PC-3 (cell line): ENCODE measurements at places on chromosomes 12 and 14. TPM values are rescaled to one million over a fixed set of nuclear protein-coding genes. Genes with fewer than 3 reads are reported as not detected.

The PSME2 gene
- 211 and 297 TPM in 2 replicates for total RNA-seq

- DNase-seq, result no peak
Measured at GRCh38 chr12:67649261-67649569, 670 bp downstream of the DYRK2 start.

The WASHC4 gene
- 38.2 and 46.9 TPM in 2 replicates for total RNA-seq

The ASIC1 gene
- 6.0 and 6.3 TPM in 2 replicates for total RNA-seq

GRCh38 chr14:98819132-98819866, 452.7 kb downstream of the BCL11B start:
- DNase-seq, result no peak

The TMEM233 gene
- not detected in 2 replicates for total RNA-seq

DNA sequence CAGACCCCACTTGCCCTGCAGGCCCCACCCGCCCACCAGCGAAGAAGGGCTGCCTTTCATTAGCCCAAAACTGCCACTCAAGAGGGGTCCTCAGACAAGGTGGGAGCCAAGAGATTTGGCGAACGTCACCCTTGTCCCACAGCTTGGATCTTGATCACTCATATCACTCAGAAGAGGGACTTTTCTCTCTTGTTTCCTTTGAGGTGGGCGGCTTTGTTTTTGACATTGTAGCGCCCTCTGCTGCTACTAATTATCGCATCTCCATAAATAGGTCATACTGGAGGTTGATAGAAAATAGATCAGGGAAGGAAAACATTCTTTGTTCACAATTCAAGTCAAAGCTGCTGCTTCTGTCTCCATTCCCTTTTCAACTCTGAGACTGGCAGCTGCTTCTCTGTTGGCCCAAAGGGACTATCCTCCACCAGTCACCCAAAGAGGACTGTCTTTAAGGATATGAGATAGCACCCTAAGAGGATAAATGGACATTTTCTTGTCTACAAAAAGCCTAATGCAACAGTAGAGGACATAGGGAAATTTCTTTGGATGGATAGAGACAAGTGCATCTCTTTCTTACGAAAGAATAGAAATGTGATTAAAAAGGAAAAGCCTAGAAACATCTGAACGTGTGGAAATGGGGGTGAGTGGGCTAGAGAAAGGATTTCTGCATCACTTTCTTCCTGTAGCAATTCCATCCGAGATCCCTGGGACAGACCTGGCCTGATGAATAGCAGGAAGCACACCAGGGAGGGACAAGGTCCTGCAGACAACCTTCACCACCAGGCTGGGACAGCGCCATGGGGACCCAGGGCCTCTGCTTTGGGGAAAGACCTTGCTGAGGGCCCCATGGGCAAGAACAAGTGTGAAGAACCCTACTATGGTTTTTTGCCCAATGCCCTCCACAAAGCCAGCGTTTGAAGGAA, 115.8 kb downstream of the DAD1 start:
- peak; percentile 72 for DNase-seq

DNA sequence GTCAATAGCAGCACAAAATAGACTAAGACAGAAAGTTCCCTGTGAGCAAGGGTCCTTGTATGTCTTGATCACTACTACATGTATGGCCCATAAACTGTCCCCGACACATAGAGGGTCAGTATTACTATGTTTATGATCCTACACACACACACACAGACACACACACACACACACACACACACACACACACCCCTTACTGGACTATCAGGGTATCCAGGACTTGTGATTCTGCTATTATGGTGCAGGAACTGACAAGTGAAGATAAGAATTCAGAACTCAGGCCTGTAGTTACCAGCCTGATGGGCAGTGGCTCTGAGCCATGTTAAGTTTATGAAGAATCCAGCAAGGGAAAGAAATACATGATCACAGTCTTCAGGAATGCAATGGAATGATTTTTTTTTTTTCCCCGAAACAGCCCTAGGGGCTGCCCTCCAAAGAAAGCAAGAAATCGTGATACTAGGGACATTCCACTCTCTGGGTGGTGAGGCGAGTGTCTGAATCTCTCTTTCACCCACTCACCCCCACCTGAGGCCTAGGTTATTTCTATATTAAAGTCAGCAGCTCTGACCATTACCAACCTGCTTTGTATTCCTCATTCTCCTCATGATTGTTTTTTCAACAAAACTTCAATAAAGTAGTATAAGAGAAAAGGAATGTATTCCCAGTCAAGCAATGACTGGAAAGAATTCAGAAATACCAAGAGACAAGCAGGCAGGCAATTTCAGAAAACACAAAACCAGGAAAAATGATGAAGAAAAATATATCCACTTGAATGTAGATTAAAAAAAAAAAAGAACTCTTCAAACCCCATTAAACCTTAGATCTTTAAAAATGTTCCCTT, 105.8 kb downstream of the AVPR1A start:
- DNase-seq, result peak; percentile 69

DNA sequence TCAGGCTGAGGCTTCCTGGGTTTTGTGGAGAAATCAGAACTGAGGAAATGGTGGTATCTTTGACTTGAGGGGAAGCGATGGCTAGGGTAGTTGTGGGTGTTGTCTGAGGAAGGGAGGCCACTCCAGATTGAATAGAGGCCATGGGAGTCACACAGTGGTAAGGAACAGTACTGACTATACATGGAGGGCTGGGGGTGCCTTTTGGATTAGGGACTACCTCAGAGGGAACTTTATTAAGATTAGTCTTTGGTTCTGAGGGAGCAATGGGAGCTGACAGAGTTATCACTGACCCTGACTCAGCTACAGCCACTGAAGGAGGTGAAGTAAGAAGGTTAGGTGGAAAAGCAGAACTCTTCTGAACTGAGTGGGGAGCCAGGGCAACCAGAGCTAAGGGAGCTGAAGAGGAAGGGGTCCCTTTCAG, 4.4 kb downstream of the NACA start:
- no peak for DNase-seq

DNA sequence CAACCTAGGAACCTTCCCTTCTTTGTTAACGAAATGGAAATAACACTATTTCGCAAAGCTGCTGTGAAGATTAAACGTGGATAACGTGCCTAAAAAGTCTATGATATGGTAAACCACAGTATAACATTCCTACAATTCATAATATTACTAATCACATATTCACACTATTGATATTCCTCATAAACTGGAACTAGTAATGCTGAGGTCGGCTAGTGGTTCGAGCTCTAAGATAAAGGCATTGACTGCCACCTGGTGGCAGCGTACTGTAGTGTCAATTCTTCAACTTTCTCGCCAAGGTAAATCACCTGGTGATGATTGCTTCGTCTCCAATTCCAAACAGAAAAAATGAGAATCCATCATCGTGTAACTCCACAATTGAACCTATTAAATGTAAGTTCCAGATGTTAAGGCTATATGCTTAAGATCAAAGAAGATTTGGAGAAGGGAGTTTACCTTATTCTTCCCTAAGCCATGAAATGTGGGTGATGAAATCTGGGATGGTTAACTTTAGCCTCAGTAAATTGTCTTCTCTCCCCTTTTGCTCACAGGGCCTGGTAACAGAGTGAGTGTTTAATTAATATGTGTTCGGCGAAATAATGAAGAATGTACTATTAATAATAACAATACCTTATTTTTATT, 197.5 kb upstream of the TMEM132C start:
- DNase-seq, result peak; percentile 92

DNA sequence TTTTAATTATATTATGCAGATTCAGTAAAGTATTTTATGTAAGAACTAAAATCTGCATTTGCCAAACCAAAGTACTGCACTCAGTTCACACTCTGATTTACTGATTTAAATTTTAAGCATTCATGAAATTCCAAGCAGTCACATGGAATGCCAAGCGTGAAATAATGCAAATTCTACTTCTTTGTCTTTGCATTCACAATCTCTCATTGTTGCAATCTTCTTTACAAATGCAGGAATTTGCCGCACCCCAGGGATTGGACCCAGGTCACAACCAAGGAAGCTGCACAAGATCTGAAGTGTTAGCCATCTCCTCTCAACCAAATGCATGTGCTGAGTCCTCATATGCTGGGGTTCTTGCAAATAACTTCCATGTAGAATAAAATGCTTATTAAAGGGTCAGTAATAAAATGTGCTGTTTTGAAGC, 71.9 kb downstream of the TUNAR start:
- DNase-seq, result no peak
